NCI-H748 treated with DMSO at 0.1 percent for 48 hours (cell line): ENCODE measurements at places on chromosomes 5 and 9.
A peak's percentile ranks its signal among the peaks of the same experiment; 100 is the strongest.

DNA sequence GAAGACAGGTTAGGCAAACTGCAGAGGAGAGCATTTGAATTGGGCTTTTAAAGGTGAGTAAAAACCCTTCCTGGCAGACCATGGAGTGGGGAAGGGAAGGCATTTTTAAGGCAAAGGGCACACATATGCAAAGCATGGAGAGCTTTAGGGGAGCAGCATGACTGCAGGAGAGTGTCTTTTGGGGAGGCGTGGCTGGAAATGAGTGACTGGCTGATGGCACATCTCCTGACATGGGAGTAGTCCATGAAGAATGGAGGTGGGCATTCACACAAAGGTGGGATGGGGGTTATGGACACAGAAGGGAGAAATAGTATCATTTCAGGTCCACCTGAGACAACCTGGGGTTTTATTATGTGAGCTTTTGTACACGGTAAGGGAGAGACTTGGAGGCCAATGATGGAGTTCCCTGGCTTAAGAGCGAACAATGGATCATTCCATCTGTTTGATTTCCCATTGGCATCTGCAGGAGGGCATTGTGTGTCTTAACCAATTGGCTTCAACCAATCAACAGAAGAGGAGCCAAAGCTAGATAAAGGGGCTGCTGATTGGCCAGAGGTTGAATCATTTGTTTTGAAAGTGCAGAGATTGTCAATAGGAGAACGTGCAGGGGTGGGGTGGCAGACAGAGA is 2.1 kb downstream of the NSG2 start:
- peak; percentile 44 for DNase-seq

- no peak for DNase-seq
Observed at GRCh38 chr5:40312205-40312604, 367.5 kb upstream of the PTGER4 start.

DNA sequence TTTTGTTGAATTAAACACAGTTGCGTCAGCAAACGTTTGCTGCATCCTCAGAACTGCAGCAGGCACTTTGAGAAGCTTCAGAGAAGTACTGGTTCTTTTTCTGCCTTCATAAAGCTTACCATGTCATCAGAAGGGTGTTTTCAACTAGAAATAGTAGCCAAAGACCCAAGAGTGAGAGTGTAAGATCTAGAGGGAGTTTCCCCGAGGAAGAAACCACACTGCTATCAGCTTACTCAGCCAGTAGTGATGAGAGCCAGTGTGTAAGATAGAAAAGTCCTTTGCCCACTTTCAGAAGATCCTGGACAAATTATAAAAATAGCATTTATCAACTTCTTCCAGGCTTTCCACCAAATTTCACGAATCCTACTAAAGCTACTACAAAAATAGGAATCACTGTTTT is 154.5 kb downstream of the PAPPA start:
- DNase-seq: no peak

DNA sequence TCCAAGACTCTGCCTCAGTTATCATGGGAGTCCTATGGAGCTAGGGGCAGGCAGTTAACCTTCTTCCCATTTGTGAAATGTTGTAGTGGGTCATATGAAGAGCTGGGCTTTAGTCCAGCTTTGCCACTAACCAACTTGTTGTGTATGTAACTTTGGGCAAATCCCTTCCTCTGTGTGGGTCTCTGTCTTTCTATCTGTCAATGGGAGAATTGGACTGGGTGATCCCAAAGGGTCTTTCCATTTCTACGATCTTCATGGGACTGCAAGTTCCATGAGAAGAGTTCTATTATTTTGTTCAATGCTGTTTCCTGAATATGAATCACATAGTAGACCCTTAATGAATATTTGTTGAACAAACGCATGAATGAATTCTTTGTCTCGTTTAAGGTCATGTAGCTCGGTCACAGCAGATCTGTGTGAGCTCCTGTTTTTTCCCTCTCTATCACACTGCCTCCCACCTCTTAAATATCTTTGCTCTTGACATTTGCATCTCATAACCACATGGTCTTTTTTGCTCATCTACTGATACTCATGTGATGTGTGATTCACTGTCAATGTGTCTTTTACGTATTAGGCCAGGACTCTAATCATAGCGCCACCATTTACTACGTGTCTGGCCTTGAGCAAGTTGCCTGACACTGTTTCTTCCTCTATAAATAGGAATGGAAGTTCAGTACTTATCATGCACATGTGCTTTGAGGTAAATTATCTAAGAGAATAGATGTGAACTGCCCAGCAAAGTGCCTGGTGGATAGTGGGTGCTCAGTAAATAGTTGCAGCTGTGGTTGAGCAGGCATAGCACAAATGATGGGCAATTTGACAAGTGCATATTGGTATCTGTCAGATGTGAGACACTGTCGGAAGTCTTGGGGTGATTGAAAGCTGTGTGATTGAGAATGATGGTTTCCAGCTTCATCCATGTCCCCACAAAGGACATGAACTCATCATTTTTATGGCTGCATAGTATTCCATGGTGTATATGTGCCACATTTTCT is 37.4 kb downstream of the PTTG1 start:
- no peak for DNase-seq

DNA sequence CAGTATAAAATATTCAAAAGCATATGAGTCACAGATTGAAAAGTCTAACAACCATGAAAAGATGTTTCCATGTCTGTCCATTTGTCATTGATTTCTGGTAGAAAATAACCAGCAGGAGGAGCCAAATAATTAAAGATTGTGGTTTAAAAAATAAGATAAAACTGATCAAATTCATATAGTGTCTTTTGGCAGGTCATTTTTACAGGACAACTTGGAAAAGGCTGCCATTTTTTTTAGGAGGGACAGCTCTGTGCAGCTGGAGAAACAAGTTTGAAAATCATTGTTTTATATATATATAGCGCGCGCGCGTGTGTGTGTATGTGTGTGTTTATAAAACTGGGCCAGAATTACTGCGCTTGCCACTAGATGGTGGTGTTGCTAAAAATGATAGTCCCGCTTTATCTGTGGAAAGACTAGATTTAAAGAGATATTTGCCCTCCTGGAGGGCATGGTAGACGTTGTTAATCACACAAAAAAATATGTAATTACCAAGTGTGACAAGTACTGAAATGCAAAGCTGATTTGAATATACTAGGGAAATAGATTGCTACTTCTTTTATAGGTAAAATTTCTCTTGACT is 1.3 kb upstream of the TRMO start:
- DNase-seq: peak; percentile 84

DNA sequence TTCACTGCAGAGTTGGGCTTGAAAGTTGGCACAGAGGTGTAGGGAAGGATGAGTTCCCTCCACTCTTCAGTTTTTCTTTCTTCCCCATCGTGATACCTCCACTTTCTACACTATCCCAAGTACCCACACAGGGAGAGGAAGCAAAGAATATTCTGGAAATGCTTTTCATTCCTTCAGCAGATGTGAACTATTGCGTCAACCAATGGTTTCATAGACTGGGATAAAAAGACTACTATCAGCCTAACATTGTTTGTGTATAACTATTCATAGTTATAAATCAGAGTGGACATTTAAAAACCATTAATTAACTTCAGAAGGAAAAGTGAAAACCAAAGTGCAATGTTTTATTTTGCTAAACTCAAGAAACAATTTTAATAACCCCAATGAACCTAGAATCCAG is 63.6 kb upstream of the MAMDC2 start:
- no peak for DNase-seq

DNA sequence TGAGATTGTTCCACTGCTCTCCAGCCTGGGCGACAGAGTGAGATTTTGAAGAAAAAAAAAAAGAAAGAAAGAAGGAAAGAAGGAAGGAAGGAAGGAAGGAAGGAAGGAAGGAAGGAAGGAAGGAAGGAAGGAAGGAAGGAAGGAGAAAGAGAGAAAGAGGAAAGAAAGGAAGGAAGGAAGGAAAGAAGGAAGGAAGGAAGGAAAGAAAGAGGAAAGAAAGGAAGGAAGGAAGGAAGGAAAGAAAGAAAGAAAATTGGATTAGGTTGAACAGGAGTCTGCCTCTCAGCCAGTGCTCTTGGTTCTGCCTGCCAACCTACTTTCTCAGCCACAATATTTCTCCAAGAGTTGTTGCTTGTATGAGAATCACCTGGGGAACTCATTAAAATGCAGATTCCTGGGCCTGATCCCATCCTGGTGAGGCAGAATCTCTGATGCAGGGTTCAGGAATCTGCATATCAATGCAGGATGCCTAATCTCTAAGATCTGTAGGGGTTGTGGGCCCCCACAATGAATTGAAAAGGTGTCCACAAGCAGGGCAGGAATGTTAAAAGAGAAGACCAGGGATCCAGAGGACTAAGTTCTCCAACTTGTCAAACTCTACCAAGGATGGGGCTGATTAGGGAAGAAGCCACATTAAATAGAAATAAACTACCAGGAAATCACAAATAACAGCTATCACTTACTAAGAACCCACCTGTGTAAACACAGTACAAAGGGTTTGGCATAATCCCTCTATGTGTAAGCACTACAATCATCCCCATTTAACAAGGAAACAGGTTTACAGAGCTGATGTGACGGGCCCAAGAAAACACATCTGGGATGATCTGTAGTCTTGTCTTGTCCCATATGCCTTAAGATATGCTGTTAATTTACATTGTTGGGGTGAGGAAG is 23.4 kb upstream of the GALNT10 start:
- DNase-seq: peak; percentile 88

DNA sequence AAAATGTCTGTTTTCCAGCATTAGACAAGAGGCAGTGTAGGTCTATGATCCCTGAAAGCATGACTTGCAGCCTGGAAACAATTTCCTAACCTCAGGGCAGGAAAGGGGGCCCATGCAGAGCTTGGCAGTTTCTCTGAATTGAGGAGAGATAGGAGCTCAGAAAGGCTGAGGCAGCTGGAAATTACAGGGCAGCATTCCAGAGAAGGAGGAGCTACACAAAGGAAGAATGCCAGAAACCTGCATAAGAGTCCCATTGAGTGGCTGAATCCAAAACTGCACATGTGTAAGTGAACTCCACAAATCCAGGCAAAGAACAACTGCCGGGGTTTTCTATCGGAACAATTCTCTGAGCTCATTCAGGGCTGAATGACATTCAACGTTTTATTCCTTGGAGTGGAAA is 346.8 kb downstream of the PIK3R1 start:
- no peak for DNase-seq

GRCh38 chr5:52544738-52545137 is 243.0 kb upstream of the ITGA1 start:
- no peak for DNase-seq

DNA sequence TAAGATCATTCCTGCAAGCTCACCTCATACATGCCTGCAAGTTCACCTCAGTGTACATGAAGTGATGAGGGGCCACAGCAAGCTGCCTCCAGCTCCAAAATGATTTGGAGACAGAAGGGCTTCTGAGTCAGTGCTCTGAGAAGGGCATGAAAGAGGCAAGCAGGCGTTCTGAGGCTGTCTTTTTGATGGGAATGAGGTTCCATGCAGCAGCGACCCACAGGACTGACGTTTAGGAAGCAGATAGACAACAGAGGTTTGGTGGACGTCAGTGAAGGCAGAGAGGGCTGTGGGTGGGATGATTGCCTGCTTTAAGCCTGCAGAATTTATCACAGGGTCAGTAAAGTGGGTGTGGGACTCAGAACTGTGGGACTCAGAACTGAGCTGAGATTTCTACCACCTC is 8.9 kb upstream of the SMIM32 start:
- DNase-seq: no peak

GRCh38 chr9:83649515-83649914 is 26.6 kb downstream of the IDNK start:
- DNase-seq: no peak
